ENCODE measurements at places on chromosomes 1 and 21.

GRCh38 chr1:33118274-33118673, 37.3 kb downstream of the AZIN2 start:
- no peak for DNase-seq

DNA sequence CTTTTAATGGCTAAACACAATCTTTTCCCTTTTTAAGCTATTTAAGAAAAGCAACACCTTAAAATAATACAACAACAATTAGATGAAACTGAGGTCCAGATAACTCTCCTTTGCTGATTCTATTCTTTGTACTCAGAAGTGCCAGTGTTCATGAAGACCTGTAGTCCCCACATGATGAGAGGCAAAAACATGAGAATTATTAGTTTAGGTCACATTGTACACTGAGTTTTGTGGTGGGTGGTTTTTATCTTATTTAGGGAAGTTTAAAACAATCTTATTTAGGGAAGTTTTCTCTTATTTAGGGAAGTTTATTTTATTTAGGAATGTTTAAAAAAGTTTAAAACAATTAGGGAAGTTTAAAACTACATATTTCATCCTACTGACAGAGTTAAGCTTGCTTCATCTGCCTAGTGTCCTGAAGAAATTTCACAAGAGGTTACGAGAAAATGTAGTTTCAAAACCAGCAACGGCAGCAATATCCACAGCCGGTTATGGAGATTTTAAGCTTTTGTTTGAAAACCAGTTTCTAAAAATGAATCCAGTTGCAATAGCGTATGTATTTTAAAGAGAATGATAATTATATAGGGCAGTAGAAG, 7.8 kb upstream of the OR14I1 start:
- no peak for DNase-seq

- no peak for DNase-seq
These were observed 26.3 kb upstream of the EPB41 start for GRCh38 chr1:28887835-28888682.

DNA sequence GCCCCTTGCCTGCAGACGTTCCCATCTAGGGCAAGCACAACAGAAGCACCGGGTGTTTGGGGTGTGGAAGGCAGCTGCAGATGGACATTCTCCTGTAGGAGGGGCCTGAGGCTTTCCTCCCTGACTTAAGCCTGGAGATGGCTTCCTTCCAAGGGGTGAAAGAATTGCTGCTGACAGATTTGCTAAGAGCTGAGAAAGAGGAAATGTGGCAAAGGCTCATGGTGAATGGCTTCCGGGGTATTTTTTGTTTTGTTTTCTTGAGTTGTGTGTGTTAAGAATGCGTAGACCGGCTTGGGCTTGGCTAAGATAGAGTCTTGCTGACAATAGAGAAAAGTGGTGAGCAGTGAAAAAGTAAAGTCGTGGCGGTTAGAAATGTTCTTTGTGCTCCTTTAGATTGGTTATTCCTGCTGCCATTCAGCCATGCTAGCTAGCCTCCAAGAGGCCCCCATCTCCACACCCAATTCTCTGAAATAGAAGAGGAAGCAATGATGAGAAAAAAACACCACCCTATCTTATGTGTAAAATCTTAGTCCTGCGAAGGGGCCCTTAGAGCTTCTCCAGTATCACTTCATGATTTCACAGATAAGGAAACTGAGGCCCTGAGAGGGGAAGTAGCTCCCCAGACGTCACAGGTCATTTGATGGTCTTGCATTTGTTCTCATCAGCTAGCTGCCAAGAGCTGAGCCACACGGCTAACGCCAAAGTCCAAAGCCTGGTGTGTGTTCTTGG, 36.9 kb downstream of the EIF2D start:
- DNase-seq = no peak

- peak; percentile 32 for DNase-seq
These were observed 581 bp downstream of the SSU72 start for GRCh38 chr1:1573843-1574720.

DNA sequence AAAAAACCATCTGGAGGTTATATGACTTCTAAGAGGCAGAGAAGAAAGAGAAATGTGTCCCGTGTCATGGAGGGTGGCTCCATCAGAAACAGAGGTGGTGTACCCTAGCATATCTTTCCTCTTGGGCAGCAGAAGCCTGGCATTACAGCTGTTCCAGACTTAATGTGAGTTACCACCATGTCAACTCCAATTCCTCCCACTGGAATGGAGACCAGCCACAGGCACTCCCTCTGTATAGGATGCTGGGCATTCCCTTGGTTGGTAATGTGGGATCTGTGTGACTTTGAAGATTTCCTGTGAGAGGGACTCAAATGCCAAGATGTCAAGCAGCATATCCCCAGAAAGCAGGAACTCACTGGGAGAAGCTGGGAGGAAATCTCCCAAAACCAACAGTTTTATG, 77.1 kb upstream of the COG2 start:
- no peak for DNase-seq

GRCh38 chr1:34865573-34865972, 6.0 kb upstream of the SMIM12 start:
- no peak for DNase-seq

DNA sequence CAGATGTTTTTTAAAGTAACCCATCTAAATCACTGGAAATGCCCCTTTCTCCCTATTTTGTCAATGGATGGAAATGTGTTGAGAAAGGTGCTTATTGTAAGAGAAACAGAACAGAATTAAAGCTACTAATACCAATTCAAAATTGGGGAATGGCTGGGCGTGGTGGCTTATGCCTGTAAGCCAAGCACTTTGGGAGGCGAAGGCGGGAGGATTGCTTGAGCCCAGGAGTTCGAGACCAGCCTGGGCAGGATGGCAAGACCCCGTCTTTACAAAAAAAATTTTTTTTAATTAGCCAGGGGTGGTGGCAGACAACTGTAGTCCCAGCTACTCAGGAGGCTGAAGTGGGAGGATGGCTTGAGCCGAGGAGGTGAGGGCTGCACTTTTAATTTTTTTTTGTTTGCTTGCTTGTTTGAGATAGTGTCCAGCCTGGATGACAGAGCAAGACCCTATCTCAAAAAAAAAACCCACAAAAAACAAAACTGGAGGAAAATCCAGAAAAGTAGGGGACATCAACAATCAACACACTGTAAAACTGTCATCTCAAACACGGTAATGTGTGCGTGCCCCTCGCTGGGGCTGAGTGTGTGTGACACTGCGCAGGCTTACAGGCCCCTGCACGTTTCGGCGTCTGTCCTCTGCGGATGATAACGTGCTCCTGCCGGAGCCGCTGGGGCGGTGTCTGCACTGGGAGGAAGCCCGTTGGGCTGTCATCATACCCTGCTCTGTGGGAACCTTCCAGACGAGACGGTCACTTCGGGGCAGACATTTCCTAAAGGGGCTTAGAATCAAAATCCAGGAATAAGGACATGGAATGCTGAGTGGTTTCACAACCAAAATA, 11.6 kb upstream of the POFUT2 start:
- DNase-seq = no peak

DNA sequence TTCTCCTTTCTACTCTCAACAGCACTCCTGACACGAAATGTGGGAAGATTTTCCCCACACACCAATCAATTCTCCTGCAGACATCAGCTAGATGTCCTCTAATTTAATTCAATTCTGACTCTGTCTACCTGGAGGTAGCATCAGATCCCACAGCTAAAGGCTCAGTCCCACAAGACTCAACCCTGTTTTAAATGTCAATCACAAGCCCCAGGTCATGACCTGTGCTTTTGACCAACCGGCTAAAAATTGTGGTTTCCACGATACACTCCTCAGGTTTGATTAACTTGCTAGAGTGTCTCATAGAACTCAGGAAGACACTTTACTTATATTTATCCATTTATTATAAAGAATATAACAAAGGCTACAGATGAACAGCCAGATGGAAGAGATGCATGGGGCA, 27.4 kb downstream of the IL23R start:
- DNase-seq = no peak

GRCh38 chr21:35063428-35064172, 14.5 kb upstream of the RUNX1 start:
- no peak for DNase-seq

DNA sequence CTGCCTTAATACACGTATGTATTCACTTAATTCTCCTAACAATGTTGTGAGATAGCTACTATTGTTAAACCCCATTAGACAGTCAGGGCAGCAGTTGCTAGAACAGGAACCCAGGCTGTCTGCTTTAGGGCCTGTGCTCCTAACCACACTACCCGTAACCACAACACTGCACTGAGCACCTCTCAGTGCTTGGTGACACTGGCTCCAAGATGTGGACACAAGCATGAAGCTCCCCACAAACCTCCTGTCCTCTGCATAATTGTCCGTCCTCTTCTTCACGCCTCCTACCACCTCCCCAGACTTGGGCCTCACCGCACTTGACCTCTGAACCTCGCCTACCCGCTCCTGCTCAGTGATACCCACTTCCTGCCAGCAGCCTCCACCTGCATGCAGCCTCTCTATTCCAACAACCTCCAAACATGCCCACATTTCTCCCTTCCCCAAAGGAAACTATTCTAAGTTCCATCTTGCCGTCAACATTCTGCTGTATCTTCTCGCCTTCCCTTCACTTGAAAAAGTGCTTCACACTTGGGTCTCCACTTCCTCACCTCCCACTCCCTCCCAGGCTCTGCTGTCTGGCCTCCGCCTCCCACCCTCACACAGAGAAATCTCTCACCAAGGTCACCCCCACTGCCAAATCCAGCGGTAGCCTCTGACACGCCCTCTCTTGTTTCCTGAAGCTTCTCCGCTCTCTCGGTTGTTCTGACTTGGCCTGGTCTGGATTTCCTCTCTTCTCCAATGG, 14.6 kb upstream of the AHDC1 start:
- no peak for DNase-seq

GRCh38 chr21:35019631-35020032, 29.5 kb downstream of the RUNX1 start:
- no peak for DNase-seq

GRCh38 chr1:210400043-210400840, 71.5 kb downstream of the HHAT start:
- DNase-seq = no peak

GRCh38 chr1:193417403-193417802, 231.0 kb upstream of the B3GALT2 start:
- no peak for DNase-seq

DNA sequence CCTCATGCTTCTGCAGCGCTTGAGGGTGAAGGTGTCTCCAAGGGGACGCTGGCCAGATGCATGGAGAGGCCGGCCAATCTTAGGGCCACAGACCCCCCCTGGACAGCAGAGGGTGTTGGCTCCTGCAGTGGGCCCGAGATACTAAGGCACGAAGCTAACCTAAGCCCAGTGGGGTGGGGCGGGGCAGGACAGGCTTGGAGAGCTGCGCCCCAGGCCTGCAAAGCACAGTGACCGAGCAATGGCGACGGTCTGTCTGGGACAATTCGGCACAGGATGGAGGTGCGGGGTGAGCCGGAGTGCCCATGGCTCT, 1.3 kb downstream of the FNDC10 start:
- DNase-seq = no peak

GRCh38 chr1:232147215-232147614, 482.7 kb downstream of the SIPA1L2 start:
- no peak for DNase-seq

DNA sequence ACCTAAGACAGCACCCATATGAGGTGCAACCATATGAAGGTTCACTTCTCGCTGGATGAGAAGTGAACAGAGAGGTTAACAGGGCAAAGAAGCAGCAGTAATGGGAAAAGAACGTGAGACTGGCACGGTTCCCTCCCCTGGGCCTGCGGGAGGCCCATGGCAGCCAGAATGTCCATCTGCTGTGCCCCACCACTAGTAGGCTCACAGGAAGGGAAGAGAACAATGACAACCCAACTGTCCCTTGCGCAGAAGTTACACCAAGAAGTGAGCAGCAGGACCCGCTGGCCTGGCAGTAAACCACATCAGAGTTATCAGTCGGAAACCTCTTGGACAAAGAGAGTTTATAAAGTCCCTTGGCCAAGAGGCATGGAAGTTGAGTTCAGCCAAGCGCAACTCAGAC, 11.3 kb downstream of the HIVEP3 start:
- no peak for DNase-seq

DNA sequence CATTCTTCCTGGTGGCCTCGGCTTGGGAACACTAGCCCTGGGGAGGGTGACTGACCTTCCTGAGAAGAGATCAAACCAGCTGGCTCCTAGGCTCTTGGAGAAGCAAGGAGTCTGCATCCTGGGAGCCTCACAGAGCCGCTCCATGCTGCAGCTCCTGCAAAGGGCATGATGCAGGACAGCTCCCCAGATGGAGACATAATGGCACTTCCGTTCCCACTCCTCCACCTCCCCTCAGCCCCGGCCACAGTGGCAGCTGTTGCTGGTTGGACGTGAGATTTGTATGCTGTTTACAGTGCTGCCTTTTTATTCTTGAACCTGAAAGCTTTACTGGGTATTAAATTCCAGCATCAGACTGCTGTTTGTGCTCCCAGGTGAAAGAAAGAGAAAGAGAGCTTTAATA, 83.7 kb upstream of the CTTNBP2NL start:
- no peak for DNase-seq

DNA sequence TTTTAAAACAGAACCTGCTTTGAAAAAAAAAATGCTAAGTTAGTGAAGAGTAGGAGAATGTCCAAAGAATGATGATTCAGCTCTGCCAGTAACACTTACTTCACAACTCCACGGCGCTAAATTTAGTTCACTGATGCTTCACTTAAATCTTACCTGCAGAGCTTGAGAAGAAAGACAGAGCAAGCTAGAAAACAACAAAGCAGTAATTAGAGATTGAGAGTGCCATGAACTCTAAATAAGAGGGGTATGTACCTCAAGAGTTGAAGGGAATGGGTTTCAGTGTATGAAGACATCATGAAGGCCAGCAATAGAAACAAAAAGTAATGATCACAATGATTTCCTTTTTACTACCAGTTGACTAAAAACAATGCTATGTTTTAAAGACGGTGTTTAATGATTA, 32.8 kb downstream of the EPRS1 start:
- no peak for DNase-seq

DNA sequence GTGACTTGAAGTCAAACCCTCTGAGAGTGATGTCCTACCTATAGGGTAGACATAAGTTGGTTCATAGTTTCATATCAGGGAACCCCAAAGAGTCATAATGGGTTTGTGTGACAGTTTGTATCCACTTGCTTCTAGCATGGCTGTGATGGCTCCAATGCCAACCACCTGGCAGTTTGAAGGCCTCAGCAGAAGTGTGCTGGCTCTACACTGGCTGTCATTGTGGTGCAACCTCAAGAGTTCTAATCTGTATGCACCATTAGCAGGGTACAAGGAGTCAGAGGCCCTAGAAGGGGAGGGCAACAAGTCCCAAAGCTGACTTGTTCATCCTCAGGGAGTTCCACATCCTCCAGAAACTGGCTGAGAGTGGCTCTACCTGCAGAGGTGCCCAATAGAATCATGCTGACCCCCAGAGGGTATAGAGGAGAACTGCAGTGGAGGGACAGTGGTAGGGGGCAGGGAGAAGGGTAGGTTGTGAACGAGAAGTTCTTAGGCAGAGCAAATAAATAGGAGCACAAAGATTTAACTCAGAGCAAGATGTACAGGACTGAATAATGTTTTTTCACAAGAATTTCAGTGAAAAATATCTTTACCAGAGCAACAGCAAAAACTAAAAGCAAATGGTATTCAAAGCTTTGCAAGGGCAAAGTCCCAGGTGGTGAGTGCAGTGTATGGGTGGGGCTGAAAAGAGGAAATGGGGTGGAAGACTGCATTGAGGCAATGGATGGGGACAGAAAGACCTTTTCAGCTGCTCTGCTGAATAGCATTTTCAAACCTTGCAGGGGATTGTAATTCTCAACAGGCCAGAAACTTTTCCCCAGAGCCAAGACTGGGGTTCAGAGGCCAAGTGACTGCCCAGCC, 3.2 kb downstream of the FCRL2 start:
- no peak for DNase-seq
